ENCODE measurements at places on chromosomes 12 and 14. TPM values are rescaled to one million over a fixed set of nuclear protein-coding genes. Genes with fewer than 3 reads are reported as not detected.

The RASSF3 gene
- total RNA-seq, result 23.4 TPM

The CELA1 gene
- total RNA-seq, result not detected

The TAS2R42 gene
- total RNA-seq, result not detected

The SSPN gene
- total RNA-seq, result 45.4 TPM

The SLC6A12 gene
- 0.30 TPM for total RNA-seq

The LRRC10 gene
- not detected for total RNA-seq

GRCh38 chr12:12387501-12387900, 30.6 kb downstream of the BORCS5 start:
- no peak for DNase-seq

GRCh38 chr12:98492580-98493140, 22.7 kb upstream of the TMPO start:
- no peak for DNase-seq

- DNase-seq, result peak; percentile 68
These were observed 11.4 kb downstream of the ANKRD9 start for GRCh38 chr14:102497998-102498677.

- no peak for DNase-seq
These were observed 83.2 kb upstream of the SLC38A2 start for GRCh38 chr12:46455648-46456352.

DNA sequence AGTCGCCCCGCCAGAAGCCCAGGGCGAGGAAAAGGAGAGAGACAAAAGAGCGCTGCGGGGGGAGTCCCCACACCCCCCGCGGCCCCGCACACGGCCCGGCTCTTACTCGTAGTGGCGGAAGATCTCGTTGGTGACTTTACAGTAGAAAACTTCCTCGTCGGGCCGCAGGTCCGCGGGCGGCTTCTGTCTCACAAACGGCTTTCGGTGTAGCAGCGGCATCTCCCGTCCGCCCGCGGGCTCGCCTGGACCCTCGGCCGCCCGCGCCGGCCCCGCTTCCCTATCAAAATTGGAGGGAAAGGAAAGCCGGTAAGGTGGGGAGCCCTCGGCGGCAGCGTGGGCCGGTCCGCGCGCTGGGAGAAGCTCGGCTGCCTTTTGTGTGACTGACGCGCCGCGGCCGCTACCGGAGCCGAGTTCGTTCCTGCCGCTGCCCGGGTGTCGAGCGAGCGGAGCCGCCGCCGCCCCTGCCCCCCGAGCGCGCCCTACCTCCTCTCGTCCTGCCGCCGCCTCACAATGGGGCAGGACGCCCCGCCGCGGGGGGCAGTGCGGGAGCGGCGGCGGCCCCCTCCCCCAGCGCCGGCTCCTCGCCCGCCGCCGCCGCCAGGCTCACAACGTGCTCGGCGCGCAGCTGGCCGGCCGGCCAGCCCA, 652 bp downstream of the BAZ1A start:
- peak; percentile 70 for DNase-seq

GRCh38 chr12:67829896-67830295, 159.4 kb upstream of the IFNG-AS1 start:
- DNase-seq, result no peak

DNA sequence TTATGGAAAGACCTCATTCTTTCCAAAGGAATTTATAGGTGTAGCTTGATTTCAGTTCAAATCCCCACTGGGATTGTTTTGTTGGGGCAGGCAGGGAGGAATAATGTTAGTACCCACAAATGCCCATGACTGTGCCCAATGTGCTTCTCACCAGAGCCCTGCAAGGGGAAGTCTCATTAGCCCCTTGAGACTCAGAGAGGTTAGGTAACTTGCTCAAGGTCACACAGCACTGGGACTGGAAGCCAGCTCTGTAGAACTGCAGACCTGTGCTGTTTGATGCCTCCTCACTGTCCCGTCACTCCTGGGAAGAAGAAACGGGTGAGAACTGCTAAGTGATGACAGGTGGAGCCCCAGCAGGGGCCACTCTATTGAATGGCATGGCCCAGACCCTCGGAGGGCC, 8.9 kb downstream of the ANKRD9 start:
- peak; percentile 41 for DNase-seq

DNA sequence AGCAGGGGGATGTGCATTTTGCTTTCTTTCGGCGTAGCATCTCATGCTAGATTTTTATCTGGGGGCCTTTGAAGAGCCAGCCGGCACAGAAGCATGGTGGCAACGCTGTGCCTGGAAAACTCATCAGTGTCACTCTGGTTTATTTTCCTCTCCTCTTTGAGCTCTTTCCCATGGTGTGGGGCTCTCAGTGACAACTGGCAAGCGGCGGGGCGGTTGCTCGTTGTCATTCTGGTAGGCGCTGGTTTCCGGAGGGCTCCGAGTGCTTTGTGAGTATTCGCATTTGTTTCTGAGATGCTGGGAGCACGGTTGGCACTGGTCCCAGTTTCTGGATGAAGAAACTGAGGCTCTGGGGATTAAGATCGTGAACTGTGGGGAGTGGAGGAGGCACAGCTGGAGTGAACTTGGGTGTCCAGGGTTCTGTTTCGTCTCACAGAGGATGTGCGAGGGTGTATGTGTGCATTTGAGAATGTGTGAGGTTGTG, 23.3 kb downstream of the TPCN1 start:
- peak; percentile 77 for DNase-seq

DNA sequence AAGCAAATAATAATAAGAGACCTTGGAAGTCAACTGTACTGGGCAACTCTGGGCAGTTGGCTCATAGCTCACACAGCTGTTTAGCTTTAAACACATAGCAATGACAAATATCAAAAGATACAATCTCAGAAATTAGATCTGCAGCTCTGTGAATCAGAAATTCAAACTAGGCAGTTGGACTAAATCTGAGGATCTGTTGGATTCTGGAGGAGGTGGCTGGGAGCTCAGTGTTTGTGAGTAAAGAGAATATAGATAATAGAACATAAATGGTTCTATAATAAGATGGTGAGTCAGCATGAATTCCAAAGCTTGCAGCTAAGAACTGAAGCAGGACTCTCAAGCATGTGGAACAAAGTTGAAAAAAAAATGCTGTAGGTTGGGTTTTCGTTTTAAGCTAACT, 1949.4 kb upstream of the SEL1L start:
- no peak for DNase-seq

DNA sequence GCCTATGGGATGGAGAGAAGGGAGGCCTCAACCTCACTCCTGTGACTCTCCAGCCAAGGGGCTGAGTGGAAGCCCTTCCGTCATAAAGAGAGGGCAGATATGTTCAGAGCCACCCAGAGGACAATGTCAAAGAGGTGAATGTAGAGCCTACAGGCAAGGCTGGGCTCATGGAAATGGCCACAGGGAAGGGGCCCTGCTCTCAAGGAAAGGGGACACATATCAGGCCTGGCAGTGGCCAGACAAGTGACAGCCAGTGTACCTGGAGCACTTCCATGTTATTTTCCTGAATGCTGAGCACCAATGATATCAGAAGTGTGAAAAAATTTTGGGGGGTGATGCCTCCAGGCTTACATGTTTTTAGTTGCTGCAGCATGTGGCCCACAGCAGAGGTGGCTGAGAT, 36.6 kb upstream of the DDX11 start:
- no peak for DNase-seq

All from psoas muscle (tissue), 8 donors.